ENCODE measurements at places on chromosomes 4 and X.
A peak's percentile ranks its signal among the peaks of the same experiment; 100 is the strongest.

GRCh38 chr4:86872135-86872534 is 20.1 kb downstream of the C4orf36 start:
- H3K27ac ChIP-seq, result no peak overlapping the region
- H3K27me3 ChIP-seq, result peaks cover 7% of the 10 kb centered on the region
- H3K36me3 ChIP-seq, result no peaks in the 10 kb centered on the region
- no peaks in the 10 kb centered on the region for H3K4me1 ChIP-seq

GRCh38 chr4:134126955-134127354 is 74.6 kb downstream of the PABPC4L start:
- H3K36me3 ChIP-seq, result no peaks in the 10 kb centered on the region
- H3K27me3 ChIP-seq, result no peaks in the 10 kb centered on the region
- no peak overlapping the region for H3K27ac ChIP-seq
- no peak for DNase-seq

DNA sequence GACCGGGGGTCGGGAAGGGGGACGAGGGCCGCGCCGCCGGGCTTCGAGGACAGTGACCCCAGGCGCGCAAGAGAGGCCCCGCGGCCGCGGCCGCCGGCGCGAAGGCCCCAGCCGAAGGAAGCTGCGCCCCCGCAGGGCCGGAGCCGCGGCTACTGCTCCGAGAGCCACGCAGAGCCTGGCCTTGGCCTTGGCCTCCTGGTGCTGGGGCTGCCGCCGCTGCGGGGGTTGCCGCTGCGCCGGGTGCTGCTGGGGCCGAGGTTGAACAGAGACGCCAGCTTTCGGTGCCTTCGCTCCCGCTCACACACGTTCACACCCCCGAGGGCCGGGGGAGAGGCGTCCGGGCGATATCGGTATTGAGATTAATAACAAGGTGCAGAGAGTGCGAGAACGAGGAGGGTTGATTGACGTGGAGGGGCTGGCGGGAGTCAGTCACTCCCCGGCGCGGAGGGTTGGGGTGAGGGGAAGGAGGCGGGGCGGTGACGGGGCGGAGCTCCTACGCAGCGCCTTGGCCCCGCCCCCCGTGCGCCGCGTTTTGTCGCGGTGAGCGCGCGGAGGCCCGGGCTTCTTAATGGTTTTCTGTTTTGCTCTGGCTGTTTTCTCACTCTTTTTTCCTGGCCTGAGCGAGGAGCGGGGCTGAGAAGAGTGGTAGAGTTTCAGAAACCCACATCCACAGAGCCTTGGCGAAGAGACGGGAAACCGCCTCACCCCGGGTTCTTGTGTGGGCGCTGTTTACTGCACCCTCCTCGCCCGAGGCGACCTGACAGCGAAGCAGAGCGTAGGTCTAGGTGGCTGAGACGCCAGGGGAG is 878 bp upstream of the CNOT6L start:
- H3K27me3 ChIP-seq, result no peaks in the 10 kb centered on the region
- H3K36me3 ChIP-seq, result peaks cover 2% of the 10 kb centered on the region
- H3K4me3 ChIP-seq, result peak overlapping the region; percentile 98
- peak overlapping the region; percentile 99 for H3K27ac ChIP-seq

- no peaks in the 10 kb centered on the region for H3K36me3 ChIP-seq
- no peak for DNase-seq
- H3K4me3 ChIP-seq, result no peak overlapping the region
- H3K4me1 ChIP-seq, result peaks cover 7% of the 10 kb centered on the region
- peaks cover 27% of the 10 kb centered on the region for H3K27me3 ChIP-seq
These were observed 16.0 kb downstream of the MEPE start for GRCh38 chr4:87848622-87849351.

DNA sequence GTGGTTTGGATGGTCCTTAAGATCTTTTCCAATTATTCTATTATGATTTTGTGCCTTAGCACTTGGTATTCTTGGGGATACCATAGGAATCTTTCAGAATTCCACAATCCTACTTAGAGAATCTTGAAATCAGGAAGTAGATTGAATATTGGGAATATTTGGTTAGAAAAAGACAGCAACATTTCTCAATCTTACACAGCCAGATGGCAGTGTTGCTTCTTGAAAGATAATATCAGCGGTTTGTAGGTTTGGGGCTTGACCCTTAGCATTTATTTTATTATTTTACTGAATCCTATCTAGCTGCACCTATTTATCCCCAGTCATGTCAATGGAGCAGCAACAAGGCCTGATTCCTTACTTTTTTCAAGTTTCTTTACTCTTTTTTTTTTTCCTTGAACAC is 28.6 kb downstream of the MAGEB1 start:
- DNase-seq, result no peak
- H3K4me1 ChIP-seq, result peaks cover 8% of the 10 kb centered on the region
- H3K4me3 ChIP-seq, result no peak overlapping the region
- H3K27ac ChIP-seq, result no peak overlapping the region
- H3K36me3 ChIP-seq, result no peaks in the 10 kb centered on the region

- DNase-seq, result no peak
- H3K4me3 ChIP-seq, result no peak overlapping the region
- no peak overlapping the region for H3K27ac ChIP-seq
- no peaks in the 10 kb centered on the region for H3K36me3 ChIP-seq
These were observed 81.5 kb downstream of the CLCN5 start for GRCh38 chrX:50003927-50004326.

GRCh38 chr4:168440442-168441264 is 39.6 kb downstream of the DDX60L start:
- DNase-seq, result no peak
- H3K4me1 ChIP-seq, result peaks cover 6% of the 10 kb centered on the region
- no peaks in the 10 kb centered on the region for H3K27me3 ChIP-seq
- no peaks in the 10 kb centered on the region for H3K36me3 ChIP-seq

DNA sequence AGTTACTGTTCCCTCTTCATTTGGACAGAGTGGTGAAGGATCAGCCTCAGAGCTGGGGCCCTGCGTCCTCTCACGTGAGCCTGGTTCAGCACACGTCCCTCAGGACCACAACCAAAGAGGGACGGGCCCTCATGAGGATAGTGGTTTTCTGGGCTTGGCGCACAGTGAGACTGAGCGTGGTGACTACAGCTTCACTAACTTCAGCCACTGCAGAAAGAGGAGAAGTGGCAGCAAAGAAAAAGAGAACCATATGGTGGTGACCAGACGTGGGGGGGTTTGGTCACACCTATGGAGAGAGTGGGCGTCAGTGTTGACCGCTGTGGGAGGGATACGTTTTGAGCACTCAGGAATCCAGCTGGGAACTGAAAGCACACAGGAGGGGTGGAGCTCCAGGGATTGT is 21.8 kb upstream of the TNIP3 start:
- H3K4me1 ChIP-seq, result no peaks in the 10 kb centered on the region
- H3K36me3 ChIP-seq, result no peaks in the 10 kb centered on the region
- no peak overlapping the region for H3K27ac ChIP-seq
- H3K4me3 ChIP-seq, result no peak overlapping the region
- no peaks in the 10 kb centered on the region for H3K27me3 ChIP-seq

DNA sequence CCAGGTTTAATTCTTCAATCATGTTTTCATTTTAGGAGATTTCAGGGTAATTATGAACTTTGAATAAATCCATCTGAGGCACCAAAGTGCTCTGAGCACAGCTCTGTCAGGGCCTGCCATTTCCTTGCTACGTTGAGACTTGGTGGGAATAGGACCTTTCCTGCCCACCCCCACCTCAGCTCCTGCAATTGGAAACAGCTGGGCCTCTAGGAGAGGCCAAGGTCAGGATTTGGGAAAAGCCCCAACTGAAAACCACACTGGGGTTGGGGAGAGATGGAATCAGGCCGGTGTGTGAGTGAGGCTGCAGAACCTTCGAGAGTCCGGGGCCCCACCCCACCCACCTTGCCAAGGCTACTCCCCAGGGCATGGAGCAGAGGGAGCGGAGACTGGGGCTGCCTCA is 212.7 kb upstream of the BCOR start:
- H3K4me3 ChIP-seq, result no peak overlapping the region
- no peak for DNase-seq
- H3K27me3 ChIP-seq, result no peaks in the 10 kb centered on the region

DNA sequence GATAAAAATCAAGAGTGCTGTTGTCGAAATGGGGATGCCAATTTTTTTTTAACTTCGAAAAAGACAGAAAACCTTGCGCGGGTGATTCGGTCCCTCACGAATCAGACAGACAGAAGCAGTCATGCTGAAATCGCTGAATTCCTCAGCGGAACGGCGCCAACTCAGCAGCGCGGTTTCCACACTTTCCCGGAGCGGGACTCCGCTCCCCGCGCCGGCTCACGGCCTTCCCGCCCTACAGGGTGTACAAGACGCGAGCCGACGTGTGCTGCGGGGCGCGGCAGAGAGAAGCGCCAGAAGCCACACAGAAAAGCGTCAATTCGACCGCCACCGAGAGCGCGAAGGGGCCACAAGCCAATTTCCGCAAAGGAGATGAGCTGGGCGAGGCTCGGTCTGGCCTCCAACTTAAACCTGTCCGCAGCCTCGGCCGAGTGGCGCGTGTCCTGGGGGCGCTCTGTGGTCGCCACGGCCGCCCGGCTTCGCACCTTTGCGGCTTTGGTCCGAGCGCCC is 1.3 kb downstream of the NEXMIF start:
- no peak overlapping the region for H3K27ac ChIP-seq
- H3K36me3 ChIP-seq, result no peaks in the 10 kb centered on the region
- peaks cover 23% of the 10 kb centered on the region for H3K27me3 ChIP-seq
- H3K4me1 ChIP-seq, result no peaks in the 10 kb centered on the region
- peak overlapping the region; percentile 81 for H3K4me3 ChIP-seq

- H3K27ac ChIP-seq, result no peak overlapping the region
- H3K36me3 ChIP-seq, result no peaks in the 10 kb centered on the region
- peaks cover 20% of the 10 kb centered on the region for H3K4me1 ChIP-seq
- DNase-seq, result no peak
These were observed 121.5 kb downstream of the MBNL3 start for GRCh38 chrX:132367314-132367713.

DNA sequence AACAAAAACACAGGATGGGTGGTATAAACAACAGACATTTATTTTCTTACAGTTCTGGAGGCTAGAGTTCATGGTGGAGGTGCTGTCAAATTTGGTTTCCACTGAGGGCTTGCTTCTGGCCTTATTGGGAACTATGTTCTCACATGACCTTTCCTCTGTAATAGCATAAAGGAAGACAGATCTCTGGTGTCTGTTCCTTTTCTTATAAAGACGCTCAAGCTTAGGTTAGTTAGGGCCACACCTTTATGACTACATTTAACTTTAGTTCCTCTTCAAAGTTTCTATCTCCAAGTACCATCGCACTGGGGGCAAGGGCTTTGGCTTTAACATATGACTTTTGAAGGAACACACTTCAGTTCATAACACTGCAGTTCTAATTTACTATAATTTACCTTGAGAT is 543.8 kb upstream of the CPEB2 start:
- no peaks in the 10 kb centered on the region for H3K27me3 ChIP-seq
- no peak for DNase-seq
- H3K4me1 ChIP-seq, result peaks cover 4% of the 10 kb centered on the region
- H3K4me3 ChIP-seq, result no peak overlapping the region

- no peaks in the 10 kb centered on the region for H3K4me1 ChIP-seq
- H3K36me3 ChIP-seq, result no peaks in the 10 kb centered on the region
- no peaks in the 10 kb centered on the region for H3K27me3 ChIP-seq
- H3K27ac ChIP-seq, result no peak overlapping the region
- no peak overlapping the region for H3K4me3 ChIP-seq
These were observed 2.0 kb upstream of the TMPRSS11D start for GRCh38 chr4:67885762-67886161.

DNA sequence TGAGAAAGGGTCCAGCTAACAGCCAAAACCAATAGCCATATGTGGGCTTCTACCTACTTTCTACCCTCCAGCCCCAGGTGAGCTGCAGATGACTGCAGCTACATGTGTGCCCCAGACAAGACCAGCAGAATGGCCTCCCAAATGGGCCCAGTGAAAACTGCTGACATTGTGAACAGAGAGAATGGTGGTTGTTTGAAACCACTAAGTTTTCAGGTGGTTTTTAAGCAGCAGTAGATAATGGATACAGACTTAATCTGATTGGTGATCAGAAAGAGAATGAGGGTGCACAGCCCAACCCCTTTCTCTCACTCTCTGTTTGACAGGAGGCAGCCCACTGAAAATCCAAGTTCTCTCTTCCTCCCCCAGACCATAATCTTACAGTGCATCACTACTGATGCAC is 42.5 kb upstream of the BBS12 start:
- no peaks in the 10 kb centered on the region for H3K36me3 ChIP-seq
- peaks cover 3% of the 10 kb centered on the region for H3K4me1 ChIP-seq
- DNase-seq, result no peak
- H3K4me3 ChIP-seq, result no peak overlapping the region

DNA sequence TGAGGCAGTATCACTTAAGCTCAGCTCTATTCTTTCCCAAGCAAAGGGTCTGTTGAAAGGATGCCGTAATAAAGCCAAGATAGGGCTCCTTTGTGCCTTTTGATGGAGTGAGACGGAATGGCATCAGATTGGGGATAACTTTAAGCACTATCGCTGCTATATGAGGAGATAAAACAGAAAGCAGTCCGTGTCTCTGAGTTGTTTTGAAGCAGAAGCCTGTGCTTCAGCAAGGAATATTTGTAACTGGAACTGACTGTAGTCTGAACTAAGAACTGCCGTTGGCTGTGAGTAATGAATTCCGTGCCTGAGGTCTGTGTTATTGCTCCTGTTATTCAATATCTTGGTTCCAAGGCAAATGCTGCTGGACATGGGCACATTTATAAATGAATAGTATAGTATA is 297.4 kb downstream of the ANKRD50 start:
- no peak overlapping the region for H3K4me3 ChIP-seq
- H3K4me1 ChIP-seq, result peaks cover 10% of the 10 kb centered on the region
- no peaks in the 10 kb centered on the region for H3K36me3 ChIP-seq
- H3K27me3 ChIP-seq, result no peaks in the 10 kb centered on the region
- no peak overlapping the region for H3K27ac ChIP-seq
- DNase-seq, result no peak

GRCh38 chr4:117893207-117893606 is 141.1 kb upstream of the NDST3 start:
- peaks cover 3% of the 10 kb centered on the region for H3K27me3 ChIP-seq
- no peaks in the 10 kb centered on the region for H3K36me3 ChIP-seq
- H3K4me3 ChIP-seq, result no peak overlapping the region
- no peaks in the 10 kb centered on the region for H3K4me1 ChIP-seq

DNA sequence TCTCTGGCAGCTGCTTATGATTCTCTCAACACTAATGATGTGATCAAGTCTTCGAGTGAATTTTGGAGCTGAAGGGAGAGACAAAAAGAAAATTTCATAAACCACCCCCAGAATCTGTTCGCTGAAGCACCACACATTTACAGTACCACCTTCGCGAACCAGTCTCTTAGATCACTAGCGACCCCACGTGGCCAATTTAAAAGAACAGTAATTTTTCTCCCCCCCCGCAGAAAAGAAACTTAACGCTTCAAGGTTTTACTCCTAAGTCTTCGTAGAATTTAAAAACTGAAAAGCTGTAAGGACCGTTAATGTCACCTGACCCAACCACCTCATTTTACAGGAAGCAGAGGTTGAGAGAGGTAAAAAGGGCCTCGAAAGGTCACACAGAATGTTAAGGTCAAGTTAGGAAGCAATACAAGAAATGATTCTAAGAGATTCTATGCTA is 187.5 kb downstream of the QDPR start:
- H3K27ac ChIP-seq, result no peak overlapping the region
- peaks cover 18% of the 10 kb centered on the region for H3K27me3 ChIP-seq
- DNase-seq, result no peak

Measured in progenitor cell of endocrine pancreas (in vitro differentiated cells).